Lung (tissue), 17 donors: ENCODE measurements at places on chromosomes 2 and 18. TPM values are rescaled to one million over a fixed set of nuclear protein-coding genes. Genes with fewer than 3 reads are reported as not detected.
A peak's percentile ranks its signal among the peaks of the same experiment; 100 is the strongest.

Gene RAB27B
- total RNA-seq, result 8.2 TPM

Gene PIEZO2
- total RNA-seq, result 33.2 TPM

Gene MYO5B
- total RNA-seq, result 24.5 TPM

Gene GAL3ST2
- 0.40 TPM for total RNA-seq

DNA sequence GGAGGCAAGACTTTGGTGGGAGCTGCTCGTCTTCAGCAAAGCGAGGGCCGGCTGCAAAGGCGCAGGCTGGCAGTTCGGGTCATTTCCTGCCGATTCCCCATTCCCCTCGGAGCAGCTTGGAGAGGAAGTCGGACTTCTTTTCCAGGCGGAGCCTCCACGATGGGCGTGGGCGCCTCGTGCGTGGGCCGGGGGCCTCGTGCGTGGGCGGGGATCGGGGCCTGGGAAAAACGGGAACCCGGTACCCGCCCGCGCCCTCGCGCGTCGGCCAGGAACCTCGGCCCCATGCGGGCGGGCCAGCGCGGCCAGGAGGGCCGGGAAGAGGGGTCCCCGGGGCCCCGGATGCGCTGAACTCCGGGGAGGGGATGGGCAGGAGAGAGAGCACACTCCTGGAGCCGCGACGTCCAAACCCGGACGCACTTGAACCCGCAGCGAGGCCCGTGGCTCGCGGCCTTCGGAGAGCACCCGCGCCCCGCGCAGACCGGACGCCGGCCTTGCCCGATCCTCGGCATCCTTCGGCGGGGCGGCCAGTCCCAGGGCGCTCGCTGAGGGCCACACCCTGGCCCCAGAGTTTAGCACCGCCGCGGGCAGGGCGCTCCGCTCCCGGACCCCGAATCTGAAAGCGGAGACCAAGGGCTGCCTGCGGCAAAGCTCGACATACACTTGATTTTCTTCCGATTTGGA, 368.4 kb downstream of the MTX2 start:
- H3K27me3 ChIP-seq, result peaks cover 79% of the 10 kb centered on the region
- H3K27ac ChIP-seq, result no peak overlapping the region
- peak overlapping the region; percentile 10 for H3K4me3 ChIP-seq
- no peaks in the 10 kb centered on the region for H3K4me1 ChIP-seq
- no peaks in the 10 kb centered on the region for H3K36me3 ChIP-seq

DNA sequence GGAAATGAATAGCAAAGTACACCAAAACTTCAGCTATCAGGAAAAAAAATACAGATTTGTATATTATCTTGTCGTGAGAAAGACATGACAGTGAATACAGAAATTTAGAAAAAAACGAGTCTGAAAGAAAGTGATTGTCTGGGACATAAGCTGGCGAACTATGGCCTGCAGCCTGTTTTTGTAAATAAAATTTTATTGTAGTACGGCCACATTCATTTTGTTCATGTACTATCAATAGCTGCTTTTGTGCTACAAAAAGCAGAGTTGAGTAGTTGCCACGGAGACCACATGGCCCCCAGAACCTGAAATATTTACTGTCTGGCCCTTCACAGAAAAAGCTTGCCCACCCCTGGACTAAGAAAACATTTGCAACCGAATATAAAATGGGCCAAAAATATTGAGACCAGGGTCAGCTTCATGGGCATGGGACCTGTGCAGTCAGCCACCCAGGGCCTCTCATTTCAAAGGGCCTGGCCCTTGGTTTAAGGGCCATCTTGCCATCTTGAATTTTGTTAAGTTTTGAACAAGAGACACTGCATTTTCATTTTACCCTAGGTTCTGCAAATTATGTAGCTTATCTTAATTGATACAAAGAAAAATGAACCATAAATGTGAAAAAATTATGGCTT, 17.9 kb downstream of the ANTXR1 start:
- no peak overlapping the region for H3K4me3 ChIP-seq
- H3K27ac ChIP-seq, result no peak overlapping the region
- no peaks in the 10 kb centered on the region for H3K36me3 ChIP-seq
- H3K4me1 ChIP-seq, result no peaks in the 10 kb centered on the region
- DNase-seq, result no peak

DNA sequence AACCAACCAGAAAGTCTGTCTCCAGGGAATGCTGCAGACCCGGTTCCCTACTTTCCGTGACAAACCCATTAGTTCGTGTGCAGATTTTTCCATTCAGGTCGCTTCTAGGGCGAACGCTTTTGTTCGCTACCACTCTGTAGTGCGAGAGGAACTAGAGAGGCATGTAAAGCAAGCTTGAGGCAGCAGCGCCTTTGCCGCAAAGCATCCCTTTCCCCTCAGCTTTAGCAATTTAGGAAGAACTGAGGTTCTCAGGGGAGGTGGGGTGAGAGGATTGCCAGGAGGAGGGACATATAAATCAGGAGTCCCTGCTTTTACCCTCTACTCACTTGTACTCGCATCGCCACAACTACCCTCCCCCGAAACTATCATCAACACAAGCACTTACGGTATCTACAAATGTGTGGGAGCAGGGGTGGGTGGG, 748 bp upstream of the ZNF804A start:
- peak overlapping the region; percentile 50 for H3K27ac ChIP-seq
- H3K27me3 ChIP-seq, result peaks cover 19% of the 10 kb centered on the region
- no peaks in the 10 kb centered on the region for H3K36me3 ChIP-seq
- no peaks in the 10 kb centered on the region for H3K4me1 ChIP-seq

DNA sequence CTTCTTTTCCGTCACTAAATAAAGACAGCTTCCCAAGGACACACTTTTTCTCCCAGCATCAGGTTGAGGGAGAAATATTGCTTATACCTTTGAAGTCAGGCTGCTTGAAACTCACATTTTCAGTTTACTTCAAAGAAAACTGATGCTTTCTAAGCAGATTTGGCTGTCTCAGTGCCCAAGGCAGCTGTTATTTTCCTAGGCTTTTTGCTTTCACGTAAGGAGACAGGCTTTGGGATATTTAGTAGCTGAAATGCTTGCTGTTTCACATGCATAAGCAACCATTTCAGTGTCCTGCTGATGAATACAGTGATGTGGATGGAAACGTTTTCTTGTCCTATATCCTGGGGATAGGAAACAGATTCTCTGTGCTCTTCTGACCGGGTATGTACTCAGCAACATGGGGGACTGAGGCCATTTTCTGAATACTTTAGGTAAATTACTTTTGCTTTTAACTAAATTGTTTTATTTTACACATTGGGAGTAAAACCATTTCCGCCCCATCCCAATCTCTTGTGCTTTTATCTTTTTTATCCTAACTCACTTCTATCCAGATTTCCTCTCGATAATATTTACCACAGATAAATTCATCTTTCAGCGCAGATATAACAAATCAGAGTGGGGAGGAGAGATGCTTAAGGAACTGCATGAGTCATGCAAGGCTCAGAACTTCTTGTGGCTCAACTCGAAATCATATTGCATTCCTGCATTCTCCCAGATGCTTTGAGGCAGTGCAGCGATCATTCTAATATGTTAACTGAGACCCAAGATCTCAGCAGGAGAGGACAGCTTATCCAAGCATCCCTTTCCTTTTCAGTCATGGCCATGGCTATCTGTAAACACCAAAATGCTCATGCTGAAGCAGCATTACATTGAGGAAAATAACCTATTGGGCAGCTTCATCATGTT, 22.2 kb downstream of the GALR1 start:
- no peak overlapping the region for H3K27ac ChIP-seq
- no peak for DNase-seq

GRCh38 chr2:85589181-85589580, 5.0 kb downstream of the VAMP5 start:
- peak overlapping the region; percentile 29 for H3K27ac ChIP-seq
- H3K4me3 ChIP-seq, result no peak overlapping the region
- peak; percentile 33 for DNase-seq

DNA sequence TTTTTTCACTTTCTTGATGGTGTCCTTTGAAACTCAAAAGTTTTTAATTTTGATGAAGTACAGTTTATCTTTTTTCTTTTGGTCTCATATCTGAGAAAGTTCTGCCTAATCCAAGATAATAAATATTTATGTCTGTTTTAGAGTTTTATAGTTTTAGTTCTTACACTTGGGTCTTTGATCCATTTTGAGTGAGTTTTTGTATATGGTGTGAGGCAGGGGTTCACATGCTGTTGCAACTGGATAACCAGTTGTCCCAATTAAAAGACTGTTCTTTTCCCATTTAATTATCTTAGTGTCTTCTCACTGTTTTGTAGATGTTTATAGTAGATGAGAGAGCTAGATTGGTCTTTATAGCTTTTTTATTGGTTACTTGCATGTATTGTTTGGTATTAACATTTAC, 43.6 kb downstream of the TET3 start:
- no peaks in the 10 kb centered on the region for H3K36me3 ChIP-seq
- H3K27ac ChIP-seq, result no peak overlapping the region
- H3K4me1 ChIP-seq, result peaks cover 34% of the 10 kb centered on the region
- H3K27me3 ChIP-seq, result no peaks in the 10 kb centered on the region
- no peak for DNase-seq

DNA sequence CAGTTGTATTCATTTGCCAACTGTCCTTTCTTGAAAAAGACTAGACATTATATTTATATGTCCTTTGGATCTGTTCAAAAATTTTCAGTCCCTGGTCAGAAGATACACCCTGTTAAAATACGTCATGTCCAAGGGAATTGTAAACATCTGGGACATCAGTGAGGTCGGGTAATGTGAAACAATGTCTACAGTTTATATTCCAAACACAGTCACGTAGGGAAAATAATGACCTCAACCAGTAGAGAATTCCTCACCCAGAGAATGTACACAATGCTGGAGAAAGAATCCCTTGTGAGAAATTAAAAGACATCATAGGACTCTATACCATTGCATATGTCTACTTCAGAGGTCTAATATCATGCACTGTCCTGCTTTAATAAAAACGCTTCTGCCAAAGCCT, 888.0 kb upstream of the CHAC2 start:
- DNase-seq, result no peak
- H3K27me3 ChIP-seq, result no peaks in the 10 kb centered on the region
- H3K36me3 ChIP-seq, result no peaks in the 10 kb centered on the region

GRCh38 chr2:195984923-195985726, 83.5 kb downstream of the DNAH7 start:
- no peak overlapping the region for H3K27ac ChIP-seq
- no peaks in the 10 kb centered on the region for H3K27me3 ChIP-seq
- DNase-seq, result no peak

DNA sequence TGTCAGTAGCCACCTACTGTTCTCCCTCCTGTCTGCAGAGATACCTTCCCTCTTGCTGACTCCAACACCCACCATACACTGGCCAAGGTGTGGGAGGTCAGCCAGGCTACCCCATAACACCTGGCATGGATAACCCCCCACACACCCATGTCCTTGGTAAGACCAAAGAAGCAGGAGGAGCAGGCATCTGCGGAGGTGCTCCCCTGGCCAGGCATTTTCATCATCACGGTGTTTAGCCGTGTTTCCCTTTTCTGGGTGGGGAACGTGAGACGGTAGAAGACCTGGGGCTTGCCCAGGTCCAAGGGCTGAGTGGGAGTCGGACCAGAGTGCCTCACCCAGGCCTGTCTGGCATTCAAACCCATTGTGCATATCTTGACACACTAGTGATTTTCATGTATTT, 150.3 kb downstream of the SMAD7 start:
- H3K27ac ChIP-seq, result no peak overlapping the region
- DNase-seq, result no peak
- no peaks in the 10 kb centered on the region for H3K27me3 ChIP-seq
- H3K36me3 ChIP-seq, result peaks cover 4% of the 10 kb centered on the region
- H3K4me1 ChIP-seq, result no peaks in the 10 kb centered on the region
- H3K4me3 ChIP-seq, result no peak overlapping the region

DNA sequence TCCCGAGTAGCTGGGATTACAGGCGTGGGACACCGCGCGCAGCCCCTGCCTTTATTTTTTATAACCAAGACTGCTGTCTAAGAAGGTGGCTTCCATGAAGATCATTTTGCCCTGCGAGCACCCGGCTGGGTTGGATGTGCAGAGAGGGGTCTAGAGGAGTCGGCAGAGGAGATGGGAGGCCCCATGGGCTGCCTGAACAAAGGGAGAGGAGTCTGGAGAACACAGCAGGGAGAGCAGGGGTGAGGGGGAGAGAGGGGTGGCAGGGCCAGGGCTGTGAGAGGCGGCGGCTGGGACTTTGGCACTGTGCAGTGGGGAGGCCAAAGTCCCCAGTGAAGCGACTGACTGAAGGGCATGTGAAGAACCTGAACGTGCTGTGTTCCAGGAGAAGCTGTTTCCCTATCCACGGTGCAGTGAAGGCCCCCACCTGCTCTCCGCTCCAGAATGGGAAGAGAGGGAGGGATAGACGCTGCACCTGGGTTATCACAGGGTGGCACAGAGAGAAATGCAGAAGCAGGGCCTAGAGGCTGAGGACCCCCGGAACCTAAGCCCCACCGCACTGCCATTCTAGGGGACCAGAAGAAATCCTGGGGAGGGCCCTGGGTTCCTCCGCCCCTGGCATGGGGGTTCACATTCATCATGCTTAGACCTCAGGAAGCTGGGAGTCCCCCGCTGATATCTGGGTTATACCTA, 24.8 kb upstream of the FOSL2 start:
- H3K4me1 ChIP-seq, result peaks cover 15% of the 10 kb centered on the region
- no peak overlapping the region for H3K4me3 ChIP-seq
- no peaks in the 10 kb centered on the region for H3K27me3 ChIP-seq
- DNase-seq, result no peak

DNA sequence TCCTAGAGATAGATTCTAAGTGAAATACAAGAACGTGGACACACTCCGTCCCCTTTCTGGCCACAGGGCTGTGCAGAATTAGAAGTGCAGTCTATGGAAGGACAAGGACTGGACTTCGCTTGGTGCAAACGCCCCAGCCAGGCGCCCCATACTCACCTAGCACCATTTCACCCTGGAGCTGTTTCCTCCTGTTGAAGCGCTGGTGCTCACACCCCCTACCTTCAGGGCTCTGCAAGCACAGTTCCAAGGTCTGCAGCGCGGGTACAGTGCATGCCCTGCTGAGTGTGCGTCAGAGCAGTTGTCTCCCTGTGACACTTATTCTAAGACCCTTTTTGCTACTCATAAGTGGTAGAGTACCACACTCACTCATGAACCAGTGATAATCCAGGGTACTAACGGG, 3.0 kb downstream of the HPCAL1 start:
- H3K27me3 ChIP-seq, result no peaks in the 10 kb centered on the region
- peak; percentile 25 for DNase-seq
- H3K36me3 ChIP-seq, result no peaks in the 10 kb centered on the region
- no peak overlapping the region for H3K4me3 ChIP-seq
- H3K4me1 ChIP-seq, result no peaks in the 10 kb centered on the region
- no peak overlapping the region for H3K27ac ChIP-seq

- H3K27me3 ChIP-seq, result no peaks in the 10 kb centered on the region
- DNase-seq, result no peak
- peaks cover 3% of the 10 kb centered on the region for H3K4me1 ChIP-seq
These were observed 15.4 kb upstream of the UGT1A8 start for GRCh38 chr2:233602076-233602475.
